ENCODE measurements at places on chromosomes 12 and 14. TPM values are rescaled to one million over a fixed set of nuclear protein-coding genes. Genes with fewer than 3 reads are reported as not detected.
A peak's percentile ranks its signal among the peaks of the same experiment; 100 is the strongest.

DNA sequence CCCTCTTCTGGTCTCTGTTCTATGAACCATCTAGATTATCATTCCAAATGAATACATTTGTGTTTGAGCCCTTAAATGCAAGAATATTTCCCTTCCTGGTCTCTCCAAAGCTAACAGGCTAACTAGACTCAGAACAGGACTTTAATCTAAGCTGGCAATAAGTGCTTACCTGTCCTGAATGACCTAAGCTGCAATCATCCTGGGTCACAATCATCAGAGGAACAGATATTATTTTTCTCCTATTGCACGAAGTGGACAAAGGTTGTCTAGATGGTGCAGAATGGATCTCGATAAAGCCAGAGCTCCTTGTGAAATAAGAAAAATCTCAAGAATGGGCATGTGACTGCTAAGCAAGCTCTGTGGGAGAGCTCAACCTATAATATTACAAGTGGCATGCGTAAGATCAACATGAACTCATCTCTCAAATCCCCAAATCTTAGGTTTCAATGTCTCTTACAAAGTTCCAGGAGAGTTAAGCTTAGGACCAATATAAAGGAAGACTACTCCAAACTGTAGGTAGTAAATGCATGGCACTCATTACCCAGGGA is 10.6 kb upstream of the NUMB start:
- DNase-seq, result no peak

GRCh38 chr14:70576891-70577290 is 23.6 kb downstream of the MED6 start:
- DNase-seq, result no peak

DNA sequence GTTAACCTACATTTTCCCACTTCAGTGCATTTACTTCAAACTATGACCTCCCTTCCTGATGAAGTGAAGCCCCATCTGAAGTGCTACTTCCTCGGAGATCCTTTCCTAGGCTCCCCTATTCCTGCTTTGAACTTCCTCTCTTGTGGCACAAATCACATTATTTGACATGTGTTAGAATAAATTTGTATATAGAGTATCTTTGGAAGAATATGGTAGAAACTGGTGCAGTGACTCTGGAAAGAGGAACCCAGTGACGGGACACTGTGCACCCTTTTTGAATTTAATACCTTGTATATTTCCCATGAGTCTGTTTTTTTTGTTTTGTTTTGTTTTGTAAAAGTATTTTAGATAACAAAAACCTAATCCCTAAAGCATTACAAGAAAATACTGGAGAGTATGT is 66.4 kb upstream of the SRSF5 start:
- DNase-seq, result no peak

The GYS2 gene
- 0.11 TPM for total RNA-seq

The KHNYN gene
- 137 TPM for total RNA-seq

The GPRC5A gene
- not detected for total RNA-seq

The RNASE7 gene
- total RNA-seq, result not detected

The AICDA gene
- total RNA-seq, result not detected

DNA sequence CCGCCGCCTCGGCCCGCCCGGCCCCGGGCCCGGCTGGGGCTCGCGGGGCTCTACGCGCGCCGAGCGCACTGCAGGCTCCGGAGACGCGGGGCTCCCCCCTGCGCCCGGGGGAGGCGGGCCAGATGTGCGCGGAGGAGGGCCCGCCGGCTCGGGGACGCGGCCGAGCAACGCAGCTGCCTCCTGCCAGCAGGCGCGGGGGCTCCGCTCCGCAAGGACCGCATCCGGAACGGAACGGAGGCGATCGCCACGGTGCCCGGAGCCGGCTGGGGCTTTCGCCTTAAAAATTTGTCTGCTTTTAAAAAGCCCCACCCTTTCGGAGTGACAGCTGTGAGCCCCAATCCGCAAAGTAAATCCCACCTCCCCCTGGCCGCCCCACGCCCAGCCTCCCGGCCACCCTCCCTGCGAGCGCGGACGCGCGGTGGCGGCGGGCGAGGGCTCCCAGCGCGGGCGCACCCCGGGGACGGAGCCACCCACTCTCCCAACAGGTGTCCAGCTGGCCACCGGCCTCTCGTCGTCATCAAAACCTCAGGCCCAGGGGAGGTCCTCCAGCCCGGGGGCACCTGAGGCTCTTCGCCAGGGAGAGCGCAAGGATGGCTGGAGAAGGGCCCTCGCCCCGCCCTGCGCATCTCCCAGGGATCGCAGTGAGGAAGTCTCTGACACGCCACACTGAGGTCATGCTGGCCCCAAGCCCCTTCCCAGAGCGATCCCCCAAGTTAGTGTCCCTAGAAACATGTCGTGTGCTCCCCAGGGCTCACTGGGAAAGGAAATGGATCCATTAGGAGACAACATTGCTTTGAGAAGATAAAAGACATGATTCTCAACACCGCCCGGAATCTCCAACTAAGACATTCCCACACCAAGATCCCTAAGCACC is at the start of gene TMEM132D:
TSS of gene TMEM132D (minus strand) at position 70 of the 874 bp plus-strand sequence.
- DNase-seq, result no peak

GRCh38 chr12:125064492-125064891 is 743 bp upstream of the AACS start:
- DNase-seq, result no peak

The HVCN1 gene
- 6.4 TPM for total RNA-seq

DNA sequence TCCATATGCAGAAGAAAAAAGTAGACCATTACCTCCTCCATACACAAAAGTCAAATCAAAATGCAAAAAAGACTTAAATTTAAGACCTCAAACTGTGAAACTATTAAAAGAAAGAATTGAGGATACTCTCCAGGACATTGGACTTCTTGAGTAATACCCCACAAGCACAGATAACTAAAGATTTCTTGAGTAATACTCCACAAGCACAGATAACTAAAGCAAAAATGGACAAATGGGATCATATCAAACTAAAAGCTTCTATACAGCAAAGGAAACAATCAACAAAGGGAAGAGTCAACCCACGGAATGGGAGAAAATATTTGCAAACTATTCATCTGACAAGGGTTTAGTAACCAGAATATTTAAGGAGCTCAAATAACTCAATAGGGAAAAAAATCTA is 427.9 kb downstream of the CCDC91 start:
- no peak for DNase-seq

The KRT7 gene
- total RNA-seq, result not detected

GRCh38 chr12:75724928-75725312 is 213.5 kb upstream of the KRR1 start:
- DNase-seq, result no peak

DNA sequence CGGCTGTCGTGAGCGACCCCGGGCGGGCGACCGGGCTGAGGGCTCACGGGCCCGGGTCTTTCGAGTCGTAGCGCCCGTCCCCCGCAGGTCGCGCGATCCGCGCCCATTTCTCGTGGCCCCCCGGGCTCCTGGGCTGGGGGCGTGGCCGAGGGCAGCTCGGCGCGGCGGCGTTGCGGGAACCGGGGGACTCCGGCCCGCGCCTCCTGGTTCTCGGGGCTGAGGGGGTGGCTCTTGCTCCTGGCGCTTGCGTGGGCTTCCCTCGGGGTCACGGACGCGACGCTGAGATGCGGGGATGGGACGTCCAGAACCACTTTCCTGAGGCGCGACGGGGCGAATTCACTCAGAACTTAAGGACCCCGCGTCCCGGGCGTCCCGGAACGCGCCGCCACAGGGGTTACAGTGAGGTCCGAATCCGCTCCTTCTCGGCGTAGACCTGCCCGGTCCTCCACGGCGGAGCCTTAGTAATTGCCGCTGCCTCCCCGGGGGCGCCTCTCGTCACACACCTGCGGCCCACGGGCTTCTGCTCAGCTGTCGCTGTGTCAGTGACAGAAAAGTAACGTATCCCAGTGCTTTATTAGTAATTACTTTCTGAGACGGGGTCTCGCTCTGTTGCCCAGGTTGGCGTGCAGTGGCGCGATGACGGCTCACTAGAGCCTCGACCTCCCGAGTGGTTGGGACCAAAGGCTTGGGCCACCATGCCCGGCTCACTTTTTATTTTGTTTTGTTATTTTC is 606 bp downstream of the EP400 start:
- DNase-seq, result peak; percentile 28

DNA sequence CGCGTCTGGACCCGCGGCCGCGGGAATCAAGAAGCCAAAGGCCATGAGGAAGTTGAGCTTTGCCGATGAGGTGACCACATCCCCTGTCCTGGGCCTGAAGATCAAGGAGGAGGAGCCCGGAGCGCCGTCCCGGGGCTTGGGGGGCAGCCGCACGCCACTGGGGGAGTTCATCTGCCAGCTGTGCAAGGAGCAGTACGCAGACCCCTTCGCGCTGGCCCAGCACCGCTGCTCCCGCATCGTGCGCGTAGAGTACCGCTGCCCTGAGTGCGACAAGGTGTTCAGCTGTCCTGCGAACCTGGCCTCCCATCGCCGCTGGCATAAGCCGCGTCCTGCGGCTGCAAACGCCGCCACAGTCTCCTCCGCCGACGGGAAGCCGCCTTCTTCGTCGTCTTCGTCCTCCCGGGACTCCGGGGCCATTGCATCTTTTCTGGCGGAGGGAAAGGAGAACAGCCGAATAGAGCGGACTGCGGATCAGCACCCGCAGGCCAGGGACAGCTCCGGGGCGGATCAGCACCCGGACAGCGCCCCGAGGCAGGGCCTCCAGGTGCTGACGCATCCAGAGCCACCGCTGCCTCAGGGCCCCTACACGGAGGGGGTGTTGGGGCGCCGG is 1.0 kb downstream of the INSM2 start:
- DNase-seq, result peak; percentile 73

DNA sequence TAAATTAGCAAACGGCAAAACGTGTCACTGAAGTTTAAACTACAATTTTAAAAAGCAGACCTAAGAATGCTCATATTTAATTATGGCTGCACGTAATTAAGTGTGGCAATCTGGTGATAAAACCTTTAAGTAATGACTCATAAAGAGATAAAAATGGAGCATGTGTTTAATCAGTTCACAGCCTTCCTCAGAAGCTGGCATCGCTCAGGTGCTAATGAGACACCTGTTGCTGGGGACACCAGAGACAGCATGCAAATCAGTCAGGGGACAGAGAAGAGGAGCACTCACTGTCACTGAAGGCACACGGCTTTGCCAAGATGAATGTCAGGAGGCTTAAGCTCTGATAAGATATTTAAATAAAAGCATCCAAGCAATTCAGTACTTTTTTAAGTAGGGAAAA is 840.3 kb downstream of the GALC start:
- no peak for DNase-seq

The PRB2 gene
- total RNA-seq, result not detected

DNA sequence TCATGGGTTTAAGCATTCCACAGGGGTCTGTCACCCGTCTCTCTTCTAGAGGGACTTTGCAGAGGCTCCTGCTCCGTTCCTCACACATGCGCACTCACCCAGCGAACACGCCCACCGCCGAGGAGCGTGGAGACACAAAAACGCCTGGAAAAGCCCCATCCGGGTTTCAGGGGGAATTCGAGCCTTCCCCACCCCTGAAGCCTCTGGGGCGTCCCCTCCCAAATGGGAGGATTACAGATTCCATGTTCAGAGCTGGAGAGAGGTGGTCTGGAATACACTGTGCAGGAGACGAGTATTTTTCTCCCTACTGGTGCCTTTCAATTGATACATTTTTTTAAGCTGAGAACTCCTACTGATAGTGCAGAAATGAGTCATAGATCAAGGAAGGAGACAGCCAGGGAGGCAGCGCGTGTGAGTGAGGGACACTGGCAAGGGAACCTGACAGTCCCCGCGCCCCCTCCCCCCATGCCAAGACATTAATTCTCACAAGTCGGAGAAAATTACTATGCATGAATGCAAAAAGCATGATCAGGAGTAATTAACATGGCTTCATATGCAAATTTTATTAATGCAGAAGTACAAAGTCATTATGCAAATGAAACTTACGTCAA is 36.9 kb downstream of the BCL11B start:
- no peak for DNase-seq

The MAP1LC3B2 gene
- 2.9 TPM for total RNA-seq

GRCh38 chr14:40221428-40221827 is 789.2 kb upstream of the FBXO33 start:
- DNase-seq, result no peak

The FAM222A gene
- 0.69 TPM for total RNA-seq

- DNase-seq, result no peak
Measured at GRCh38 chr14:38526826-38527501, 271.1 kb upstream of the CLEC14A start.

The PRPH gene
- 0.39 TPM for total RNA-seq

DNA sequence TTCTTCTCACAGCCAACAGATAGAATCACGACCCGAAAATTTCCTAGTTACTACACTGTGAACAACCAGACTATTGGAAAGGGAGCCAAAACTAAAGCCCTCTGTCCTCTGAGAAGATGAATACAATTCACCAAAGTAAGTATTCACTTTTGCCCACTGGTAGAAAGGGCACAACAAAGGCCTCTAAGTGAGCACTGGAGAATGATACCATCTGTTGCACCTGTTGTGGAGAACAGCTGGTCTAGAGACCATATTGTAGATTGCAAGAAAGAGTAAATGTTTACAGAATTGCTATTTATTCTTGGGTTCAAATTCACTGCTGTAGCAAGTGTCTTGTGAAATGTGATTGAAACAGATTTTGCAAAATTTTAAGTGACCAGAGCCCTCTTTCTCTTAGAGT is 46.9 kb upstream of the ANO6 start:
- no peak for DNase-seq

DNA sequence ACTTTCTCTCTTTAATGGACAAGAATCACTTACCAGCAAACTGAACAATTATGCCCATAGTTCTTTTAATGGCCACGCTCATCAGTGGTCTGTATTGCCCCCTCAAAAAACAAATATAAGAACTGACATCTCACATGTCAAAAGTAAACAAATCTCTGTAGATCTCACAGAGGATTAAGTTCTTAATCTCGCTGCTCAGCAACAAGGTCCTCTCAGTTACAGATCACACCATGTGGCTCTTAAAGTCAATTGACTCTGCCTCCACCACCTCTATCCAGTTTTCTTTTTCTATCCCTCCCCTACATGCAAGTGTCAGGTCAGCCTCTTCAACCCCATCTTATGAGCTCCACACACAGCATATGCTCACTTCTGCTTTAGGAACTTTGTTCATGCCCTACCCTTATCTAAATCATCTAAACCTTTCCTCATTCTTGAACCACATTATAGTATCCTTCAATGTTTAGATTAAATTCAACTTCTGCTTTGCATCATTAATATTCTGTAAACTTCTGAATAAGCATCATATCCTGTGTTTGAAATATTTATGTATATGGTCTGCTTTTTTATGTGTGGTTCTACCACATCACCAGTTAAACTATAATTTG is 7.2 kb downstream of the ADAM20 start:
- no peak for DNase-seq

- no peak for DNase-seq
Measured at GRCh38 chr12:9731393-9731792, 1.5 kb downstream of the CLECL1 start.

GRCh38 chr14:56809270-56810146 is 771 bp downstream of the OTX2 start:
- no peak for DNase-seq

The BMAL2 gene
- 0.17 TPM for total RNA-seq

GRCh38 chr14:94386085-94387031 is 2.0 kb downstream of the SERPINA1 start:
- no peak for DNase-seq

- no peak for DNase-seq
Measured at GRCh38 chr14:72054911-72055310, 122.7 kb downstream of the RGS6 start.
